Placental pericyte (primary cell): ENCODE measurements at places on chromosomes 11 and 22. TPM values are rescaled to one million over a fixed set of nuclear protein-coding genes. Genes with fewer than 3 reads are reported as not detected.

INSC gene
- total RNA-seq: 1.9 TPM in 1 of 2 replicates, not detected in the other

OR51B2 gene
- not detected in 2 replicates for total RNA-seq

SLC22A25 gene
- not detected in 2 replicates for total RNA-seq

CHADL gene
- 0.57 and 1.1 TPM in 2 replicates for total RNA-seq

TENM4 gene
- total RNA-seq: 0.88 and 49.0 TPM in 2 replicates

SYVN1 gene
- 31.1 and 197 TPM in 2 replicates for total RNA-seq

C11orf21 gene
- total RNA-seq: not detected in 2 replicates

MUC2 gene
- not detected in 2 replicates for total RNA-seq

MAJIN gene
- not detected in 2 replicates for total RNA-seq

DNAJB7 gene
- total RNA-seq: not detected in 2 replicates

SESN3 gene
- 0.72 and 1.1 TPM in 2 replicates for total RNA-seq

APOA4 gene
- total RNA-seq: not detected in 2 replicates

FAM181B gene
- not detected in 2 replicates for total RNA-seq

SCO2 gene
- 3.7 and 4.9 TPM in 2 replicates for total RNA-seq

STK33 gene
- total RNA-seq: 0.57 and 1.3 TPM in 2 replicates

TMEM258 gene
- total RNA-seq: 46.7 and 77.5 TPM in 2 replicates

CST6 gene
- total RNA-seq: 0.29 TPM in 1 of 2 replicates, not detected in the other

PRG2 gene
- 0.14 TPM in 1 of 2 replicates, not detected in the other for total RNA-seq

QSER1 gene
- total RNA-seq: 15.3 and 24.5 TPM in 2 replicates

NCAM1 gene
- total RNA-seq: 0.66 and 4.6 TPM in 2 replicates

CNTF gene
- 2.4 and 4.9 TPM in 2 replicates for total RNA-seq

BEST1 gene
- 1.4 and 21.9 TPM in 2 replicates for total RNA-seq

MS4A12 gene
- not detected in 2 replicates for total RNA-seq

MMP11 gene
- total RNA-seq: 32.8 and 35.7 TPM in 2 replicates

UQCR10 gene
- 39.0 and 55.8 TPM in 2 replicates for total RNA-seq

COMMD9 gene
- 39.2 and 44.0 TPM in 2 replicates for total RNA-seq

SCN4B gene
- not detected in 2 replicates for total RNA-seq

HEPHL1 gene
- total RNA-seq: 4.4 TPM in 1 of 2 replicates, not detected in the other

CNGA4 gene
- total RNA-seq: 0.44 TPM in 1 of 2 replicates, not detected in the other

LRRN4CL gene
- total RNA-seq: 3.7 and 4.7 TPM in 2 replicates

C1QTNF4 gene
- 0.14 and 0.22 TPM in 2 replicates for total RNA-seq

UEVLD gene
- 21.0 and 39.1 TPM in 2 replicates for total RNA-seq

HIRA gene
- total RNA-seq: 20.8 and 28.2 TPM in 2 replicates

OVCH2 gene
- not detected in 2 replicates for total RNA-seq
